ENCODE measurements at places on chromosomes 1 and 21.

DNA sequence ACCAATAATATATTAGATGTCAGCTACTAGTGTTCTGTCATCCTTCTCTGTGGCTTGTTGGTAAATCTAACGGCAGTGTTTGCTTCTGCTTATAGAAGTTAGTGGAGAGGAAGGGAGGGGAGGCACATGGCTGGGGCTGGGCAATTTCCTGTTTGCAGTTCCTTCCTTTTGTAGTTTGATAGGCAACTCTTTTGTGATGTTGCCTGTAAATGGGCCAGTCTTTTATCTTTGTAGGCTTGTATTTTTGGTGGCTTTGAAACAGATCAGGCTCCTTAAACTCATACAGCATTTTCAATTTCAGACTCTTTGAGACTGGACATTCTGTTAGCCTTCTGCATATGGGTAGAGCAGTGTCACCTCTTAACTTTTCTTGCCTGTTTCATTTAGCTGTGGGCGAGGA is 48.1 kb downstream of the CDC14A start:
- peak; percentile 55 for DNase-seq

DNA sequence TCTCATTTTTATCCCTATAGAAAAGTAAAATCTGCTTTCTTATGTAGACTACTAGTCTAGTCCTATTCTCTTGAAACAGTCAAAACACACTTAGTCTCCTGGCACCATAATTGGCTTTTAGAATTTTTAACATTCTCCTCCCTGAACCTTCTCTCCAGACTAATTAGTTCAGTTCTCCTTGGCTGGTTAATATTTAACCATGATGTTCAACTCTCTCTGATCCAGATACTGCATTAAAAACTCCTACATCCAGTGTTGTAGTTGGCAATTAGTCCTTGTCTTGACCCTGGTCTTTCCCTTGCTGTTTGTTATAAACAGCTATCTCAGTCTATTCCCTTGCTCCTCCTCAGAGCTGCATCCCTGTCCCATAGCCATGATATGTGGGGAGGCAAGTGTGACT is 422.9 kb upstream of the BEND5 start:
- DNase-seq: no peak

DNA sequence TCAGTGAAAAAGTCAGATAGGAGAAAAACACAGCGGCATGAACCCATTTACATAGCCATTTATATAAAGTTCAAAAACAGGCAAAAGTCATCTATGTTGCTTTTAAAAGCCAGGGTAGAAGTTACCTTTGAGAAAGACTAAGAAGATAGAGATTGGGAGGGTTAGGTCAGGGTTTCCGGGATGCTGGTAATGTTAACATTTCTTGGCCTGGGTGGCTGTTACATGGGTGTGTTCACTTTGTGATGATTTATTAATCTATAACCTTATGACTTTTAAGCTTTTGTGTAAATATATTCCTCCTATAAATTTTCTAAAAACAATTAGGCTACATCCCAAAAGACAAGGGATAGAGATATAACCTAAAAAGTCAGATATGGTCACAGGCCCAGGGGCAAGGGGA is 15.0 kb upstream of the FAM20B start:
- no peak for DNase-seq

- no peak for DNase-seq
These were observed 13.9 kb downstream of the MEF2D start for GRCh38 chr1:156486421-156487344.

DNA sequence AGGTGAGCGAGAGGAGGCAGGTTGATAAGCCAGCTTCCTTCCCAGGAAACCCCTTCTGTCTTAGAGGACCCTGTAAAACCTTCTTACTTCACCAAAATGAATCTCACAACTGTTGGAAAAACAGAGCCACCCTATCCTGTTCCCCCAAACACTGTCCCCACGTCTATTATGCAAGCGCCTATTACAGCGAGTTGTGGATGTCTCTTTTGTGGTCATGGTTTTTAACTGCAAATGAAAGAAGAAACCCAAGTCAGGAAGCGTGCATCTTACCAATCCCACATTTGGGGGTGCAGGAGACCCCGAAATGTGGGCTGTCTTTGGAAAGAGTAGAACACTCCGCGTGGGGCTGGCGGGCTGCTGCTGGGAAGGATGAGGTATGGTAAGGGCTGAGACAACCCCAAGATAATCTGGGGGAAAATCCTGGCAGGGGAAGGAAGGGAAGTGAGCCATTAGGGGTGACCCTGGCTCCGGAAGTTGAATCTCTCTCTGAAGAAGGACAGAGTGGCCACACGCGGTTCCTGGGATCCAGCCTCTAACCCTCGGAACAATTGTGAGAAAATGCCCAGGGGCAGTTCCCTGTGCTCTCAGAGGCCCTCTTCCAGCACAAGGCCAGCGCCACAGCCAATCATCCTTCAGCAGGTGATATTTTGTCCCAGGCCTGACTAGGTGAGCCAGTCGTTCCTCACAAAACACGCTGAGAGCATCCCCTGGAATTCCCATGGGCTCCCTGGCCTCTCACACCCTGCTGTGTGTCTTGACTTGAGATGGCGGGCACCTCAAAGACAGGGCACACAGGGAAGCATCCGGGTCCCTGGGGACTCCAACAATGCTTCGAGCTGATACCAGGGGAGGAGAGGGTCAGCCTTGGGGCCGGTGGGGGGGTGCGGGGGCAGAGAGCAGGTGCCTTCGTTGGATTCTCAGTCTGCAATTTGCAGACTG is 168.5 kb upstream of the IRF2BP2 start:
- no peak for DNase-seq

DNA sequence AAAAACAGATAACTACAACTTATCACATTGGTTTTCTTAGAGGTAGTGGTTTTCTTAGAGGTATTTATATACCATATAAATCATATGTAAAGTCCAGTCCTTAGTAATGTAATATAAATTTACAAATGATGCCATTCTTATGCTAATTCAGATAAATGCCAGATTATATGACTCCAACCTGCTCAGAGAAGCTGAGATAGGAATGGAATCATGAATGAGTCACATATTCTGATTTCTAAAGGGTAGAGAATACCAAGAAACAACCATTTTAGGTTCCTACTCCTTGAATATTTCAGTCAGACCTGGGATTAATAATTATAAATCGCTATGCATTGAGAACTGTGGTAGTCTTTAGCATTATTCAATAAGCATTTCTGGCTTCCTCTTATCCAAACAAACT is 760.1 kb upstream of the NEGR1 start:
- no peak for DNase-seq

GRCh38 chr1:116971965-116972673 is 29.4 kb upstream of the CD101 start:
- DNase-seq: no peak

DNA sequence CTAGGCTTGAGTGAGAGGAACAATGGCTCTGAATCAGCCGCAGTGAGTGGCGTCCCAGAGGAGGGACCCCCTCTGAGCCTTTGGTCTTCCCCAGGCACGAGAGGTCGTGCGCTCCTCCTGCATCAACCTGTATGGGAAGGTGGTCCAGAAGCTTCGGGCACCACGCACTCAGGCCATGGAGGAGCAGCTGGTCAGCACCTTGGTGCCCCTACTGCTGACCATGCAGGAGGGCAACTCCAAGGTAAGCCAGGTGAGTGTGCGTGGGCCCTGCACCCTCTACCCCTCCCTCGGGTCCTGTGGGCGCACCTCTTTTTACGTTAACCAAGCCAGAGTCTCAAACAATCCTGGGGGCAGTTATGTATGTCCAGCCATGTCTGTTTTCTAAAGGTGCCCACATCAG is 13.7 kb upstream of the TTC4 start:
- no peak for DNase-seq

DNA sequence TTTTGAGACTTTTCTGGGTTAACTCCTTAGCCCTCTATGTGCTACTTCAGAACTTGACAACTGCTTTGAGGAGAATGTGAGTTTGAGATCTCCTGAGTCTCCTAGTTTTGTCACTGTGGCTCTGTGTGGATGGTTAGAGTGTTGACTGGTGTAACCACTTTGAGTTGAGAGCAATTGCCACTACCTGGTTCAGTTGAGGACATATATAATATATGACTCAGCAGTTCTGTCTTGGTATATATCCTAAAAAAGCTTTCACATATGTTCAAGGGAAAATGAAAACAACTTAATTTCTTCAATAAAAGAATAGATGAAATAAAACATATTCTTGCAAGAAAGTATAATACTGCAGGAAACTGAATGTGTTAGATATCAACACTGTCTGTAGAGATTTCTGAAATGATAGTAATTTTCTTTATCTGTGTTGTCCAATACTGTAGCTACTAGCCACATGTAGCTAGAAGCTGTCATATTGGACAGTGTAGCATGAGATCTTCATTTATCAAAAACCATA is 96.7 kb upstream of the QSOX1 start:
- DNase-seq: no peak

DNA sequence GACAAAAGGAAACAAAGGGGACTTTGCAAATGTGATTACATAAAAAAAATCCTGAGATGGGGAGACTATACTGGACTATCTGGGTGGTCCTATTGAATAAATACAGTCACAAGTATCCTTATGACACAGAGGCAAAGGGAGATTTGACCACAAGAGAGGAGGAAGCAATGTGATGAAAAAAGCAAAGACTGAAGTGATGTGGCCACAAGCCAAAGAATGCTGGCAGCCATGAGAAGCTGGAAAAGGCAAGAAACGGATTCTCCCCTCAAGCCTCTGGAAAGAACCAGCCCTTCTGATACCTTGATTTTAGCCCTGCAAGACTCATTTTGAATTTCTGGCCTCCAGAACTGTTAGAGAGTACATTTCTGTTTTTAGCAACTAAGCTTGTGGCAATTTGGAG is 36.4 kb downstream of the OLFML2B start:
- DNase-seq: no peak

GRCh38 chr1:68142036-68142435 is 90.3 kb downstream of the WLS start:
- DNase-seq: no peak

DNA sequence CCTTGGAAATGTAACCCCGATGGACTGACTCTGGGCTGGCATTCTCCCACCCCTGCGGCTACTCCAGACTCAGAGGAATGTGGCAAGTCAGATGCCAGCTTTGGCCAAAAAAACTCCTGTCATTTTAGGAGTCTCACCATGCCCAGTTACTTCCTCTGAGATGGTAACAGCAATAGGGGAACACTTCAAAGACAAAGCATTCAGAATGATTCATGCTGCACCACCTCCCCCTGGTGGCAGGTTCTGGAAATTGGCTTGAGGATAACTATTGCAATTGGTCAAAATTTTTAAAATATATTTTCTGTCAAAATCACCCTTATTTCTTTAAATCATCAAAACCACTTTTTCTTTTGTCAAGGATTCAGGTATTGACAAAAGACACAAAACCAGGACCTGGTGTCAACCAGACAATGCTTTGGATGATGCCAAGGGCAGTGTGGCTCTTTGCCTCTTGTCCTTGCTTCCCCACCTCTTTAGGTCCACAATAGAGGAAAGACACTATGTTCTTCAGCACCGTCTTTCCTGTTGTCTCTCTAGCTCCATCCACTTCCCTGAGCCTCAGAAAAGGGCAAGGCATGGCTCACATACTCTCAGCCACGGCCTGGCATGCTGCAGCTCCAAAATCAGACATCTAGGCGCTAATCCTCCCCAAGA is 9.9 kb upstream of the CDCA8 start:
- DNase-seq: peak; percentile 89

DNA sequence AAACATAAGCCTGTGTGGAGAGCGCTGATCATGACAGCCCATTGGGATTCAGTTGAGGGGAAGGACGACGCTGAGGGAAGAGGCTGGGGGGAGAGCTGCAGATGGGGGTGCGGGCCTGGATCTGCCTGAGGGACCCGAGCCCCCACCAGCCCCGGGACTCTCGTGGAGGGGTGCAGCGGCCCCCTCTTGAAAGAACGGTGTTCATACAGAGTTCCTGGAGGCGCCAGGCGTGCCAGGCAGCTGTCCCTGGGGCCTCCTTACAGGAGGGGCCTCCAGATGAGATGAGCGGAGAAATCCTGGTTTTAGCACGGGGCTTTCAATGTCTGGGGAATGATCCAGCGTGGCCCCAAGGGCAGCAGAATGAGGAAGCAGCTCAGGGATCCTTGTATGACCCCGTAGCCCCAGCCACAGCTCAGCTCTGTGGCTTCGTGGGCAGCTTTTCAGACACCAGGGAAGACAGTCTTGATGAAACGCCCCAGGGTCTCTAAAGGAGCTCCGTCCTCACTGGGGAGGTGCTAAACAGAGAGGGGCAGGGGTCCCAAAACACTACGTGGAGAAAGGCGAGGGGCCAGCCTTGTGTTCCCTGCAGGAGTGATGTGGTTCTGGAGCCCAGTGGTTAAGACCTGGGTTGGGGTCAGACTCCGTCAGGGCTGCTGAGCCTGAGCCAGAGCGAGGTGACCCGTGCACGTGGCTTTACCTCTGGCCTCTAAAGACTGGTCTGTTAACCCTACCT is 7.2 kb upstream of the DSCAM start:
- no peak for DNase-seq

DNA sequence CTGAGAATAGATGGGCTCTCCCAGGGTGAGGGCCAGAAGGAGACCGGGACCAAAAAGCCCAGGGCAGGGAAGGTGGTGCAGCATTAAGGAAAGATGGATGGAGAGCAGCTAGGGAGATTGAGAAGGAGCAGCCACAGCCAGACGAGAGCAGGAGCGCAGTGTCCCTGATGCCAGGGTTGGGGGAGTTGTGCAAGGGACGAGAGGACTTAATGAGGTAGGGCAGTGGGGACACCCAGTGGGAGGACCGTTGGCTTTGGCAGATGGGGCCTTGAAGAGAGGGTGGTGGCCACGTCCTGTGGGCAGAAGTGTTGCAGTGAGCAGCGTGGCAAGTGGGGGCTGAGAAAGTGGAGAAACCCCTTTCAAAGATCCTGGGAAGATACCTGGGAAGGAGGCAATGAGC is 38.0 kb upstream of the KDM4A start:
- DNase-seq: no peak

GRCh38 chr1:97524211-97524610 is 396.6 kb downstream of the DPYD start:
- no peak for DNase-seq

DNA sequence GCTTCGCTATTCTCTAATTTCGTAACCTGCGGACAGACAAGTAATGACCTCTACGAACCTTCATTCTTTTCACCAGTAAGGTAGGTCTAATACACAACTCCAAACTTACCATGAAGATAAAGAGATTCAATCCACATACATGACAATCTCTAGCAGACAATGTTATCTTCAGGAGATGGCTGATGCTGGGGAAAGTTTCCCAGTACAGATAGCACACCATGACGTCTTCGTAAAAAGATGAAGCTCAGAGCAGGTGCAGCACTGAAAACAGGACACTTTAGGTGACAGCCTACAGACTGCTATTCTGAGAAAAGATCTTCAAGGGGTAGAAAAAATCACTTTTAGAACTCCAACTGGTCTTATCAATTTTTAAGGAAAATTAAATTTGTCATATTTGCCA is 41.3 kb downstream of the ZNF281 start:
- no peak for DNase-seq

GRCh38 chr1:161391611-161392010 is 23.9 kb upstream of the CFAP126 start:
- no peak for DNase-seq

DNA sequence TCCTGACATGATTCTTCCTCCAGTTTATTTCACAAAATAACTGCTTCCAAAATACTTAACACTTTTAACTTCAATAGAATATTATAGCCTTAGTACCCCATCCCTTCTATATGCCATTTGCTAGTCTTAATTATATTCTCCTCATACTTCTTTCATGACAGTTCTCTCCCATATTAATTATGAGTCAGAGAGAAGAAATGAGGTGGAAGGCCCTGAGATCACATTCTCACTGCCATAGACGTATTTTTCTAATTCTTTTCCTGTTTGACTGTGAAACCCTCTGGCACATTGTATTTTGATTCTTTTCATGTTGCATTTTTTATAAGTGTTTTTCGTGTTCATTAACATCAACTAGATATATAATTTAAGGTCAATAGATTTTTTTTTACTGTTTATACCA is 88.4 kb downstream of the GTF2B start:
- DNase-seq: no peak
